ENCODE measurements at places on chromosomes 13 and 19.
A peak's percentile ranks its signal among the peaks of the same experiment; 100 is the strongest.

DNA sequence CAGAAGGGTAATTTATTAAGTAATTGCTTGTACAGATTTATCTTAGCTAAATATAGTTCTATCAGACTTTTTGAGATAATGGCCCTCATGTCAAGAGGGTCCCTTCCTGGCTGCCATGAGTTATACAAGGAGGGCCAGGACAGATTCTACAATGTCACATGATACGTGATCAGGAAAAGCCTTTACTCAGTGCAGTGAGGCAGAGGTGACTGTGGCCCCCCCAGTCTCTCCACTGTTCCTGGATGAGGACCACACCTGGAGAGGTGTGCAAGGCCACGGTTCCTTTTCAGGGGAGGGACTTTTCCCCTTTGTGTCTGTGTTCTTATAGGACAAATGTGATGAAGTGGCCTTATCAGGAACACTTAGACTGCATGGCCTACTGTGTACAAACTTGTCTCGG, 54.3 kb upstream of the LRCH1 start:
- DNase-seq: no peak

DNA sequence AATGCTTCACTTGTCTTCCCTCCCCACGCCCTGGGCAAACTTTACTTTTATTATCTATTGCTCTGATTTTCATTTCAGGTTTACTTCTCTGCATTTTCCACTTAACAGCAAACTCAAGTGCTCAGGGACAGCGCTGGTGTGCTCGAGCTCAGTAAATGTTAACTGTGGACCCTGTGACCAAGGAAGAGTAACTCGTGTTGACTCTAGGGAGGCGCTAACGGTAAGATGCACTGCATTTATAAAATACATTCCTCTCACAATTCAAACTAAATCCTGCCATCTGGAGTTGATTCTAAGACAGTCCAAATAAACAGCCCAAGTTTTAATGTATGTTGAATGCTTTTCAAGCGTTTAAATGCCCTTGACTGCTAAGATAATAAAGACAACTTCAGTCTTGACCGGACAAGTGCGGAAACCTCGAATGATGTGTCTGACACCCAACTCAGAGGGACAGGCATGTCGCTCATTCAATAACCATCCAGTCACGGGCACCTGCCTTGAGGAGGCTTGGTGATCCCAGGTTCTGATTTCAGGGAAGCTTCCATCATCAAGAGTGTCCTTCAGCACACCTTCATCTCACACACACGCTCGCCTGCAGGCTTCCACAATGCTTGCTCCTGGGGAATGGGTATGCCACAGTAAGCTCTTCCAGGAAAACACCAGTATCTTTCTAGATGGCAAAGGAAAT, 93.2 kb downstream of the STK24 start:
- DNase-seq: peak; percentile 65

- DNase-seq: no peak
These were observed 368.3 kb downstream of the IRS2 start for GRCh38 chr13:109418111-109418510.

DNA sequence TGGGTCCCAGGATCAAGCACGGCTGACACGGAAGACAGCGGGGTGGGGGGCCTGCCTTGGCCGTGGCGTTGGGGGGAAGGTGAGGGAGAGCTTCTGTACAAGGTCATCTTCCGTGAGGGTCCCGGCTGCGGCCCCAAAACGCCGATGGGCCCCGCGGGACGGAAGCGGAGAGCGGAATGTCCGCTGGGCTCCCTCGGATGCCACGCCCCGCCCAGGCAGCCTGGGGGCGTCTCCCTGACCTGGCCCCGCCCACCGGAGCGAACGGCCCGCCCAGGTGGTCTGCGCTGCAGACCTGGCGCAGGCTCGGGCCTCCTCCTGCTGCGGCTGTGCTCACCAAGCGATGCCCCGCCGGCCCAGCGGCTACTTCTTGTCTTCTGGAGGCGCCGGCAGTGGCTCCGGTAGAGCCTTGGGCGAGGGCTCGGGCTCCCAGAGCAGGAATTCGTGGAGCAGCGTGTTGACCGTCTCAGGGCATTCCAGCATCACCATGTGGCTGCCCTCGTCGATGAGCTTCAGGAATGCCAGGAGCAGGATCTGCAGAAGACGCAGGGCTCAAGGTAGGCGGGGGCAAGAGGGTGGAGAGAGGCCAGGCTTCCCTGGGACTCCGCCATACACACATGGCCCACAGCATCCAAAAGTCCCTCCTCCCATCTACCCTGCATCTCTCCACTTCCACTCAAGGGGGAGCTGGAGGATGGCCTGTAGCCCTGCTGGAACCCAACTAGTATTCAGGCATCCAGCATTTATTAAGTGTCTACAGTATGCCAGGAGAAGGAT, 10.7 kb downstream of the ABHD8 start:
- DNase-seq: peak; percentile 82

- DNase-seq: no peak
These were observed 40.2 kb upstream of the C13orf46 start for GRCh38 chr13:114013952-114014629.

DNA sequence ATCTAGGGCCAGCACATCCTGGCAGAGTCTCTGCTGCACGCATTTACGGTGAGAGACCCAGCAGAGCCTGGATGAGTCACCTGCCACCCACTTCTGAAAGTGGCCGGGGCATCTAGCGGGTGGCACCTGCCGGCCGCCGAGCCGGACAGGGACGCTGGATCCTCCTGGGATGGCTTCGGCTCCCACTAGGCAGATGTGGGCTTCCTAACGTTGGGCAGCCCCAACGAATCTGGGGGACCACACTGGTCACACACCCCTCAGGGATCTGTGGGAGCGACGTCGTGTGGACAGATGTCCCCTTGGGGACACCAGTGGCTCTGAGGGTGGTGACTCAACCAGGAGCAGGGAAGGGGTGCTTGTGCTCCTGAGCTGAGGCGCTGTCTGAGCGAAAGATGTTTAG, 32.2 kb downstream of the TMEM255B start:
- DNase-seq: no peak

DNA sequence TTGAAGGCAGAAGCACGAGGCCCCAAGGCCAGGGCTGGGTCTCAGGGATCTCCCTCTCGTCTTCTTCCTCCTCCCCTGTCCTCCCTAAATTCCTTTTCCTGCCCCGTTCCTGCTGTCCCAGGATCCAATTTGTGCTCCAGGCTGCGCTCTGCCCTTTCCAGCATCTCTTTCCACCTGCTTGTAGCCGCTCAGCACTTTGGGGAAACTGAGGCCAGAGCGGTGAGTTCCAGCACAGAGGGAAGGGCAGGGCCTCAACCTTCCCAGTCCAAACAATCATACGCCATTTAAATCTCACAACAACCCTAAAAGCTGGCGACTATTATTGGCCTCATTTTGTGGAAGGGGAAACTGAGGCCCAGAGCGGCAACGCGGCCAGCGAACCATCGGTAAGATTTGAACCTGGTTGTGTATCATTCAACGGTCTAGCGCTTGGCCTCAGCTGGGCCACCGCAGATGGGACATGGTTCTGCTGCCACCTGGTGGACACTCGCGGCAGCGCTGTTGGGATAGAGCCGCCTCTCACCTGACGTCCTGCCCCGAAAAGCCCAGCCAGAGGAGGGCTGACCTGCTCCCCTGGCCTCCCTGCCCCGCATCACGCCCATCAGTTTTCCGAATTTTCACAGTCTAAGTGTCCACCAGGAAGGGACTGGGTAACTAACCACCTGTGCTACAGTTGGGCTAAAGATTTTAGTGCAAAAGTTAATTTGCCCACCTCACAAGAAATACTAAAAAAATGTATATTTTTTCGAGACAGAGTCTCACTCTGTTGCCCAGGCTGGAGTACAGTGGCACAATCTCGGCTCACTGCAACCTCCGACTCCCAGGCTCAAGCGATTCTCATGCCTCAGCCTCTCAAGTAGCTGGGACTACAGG, 4.2 kb upstream of the RPL18A start:
- peak; percentile 87 for DNase-seq

GRCh38 chr13:97148894-97149293, 73.2 kb upstream of the MBNL2 start:
- no peak for DNase-seq

DNA sequence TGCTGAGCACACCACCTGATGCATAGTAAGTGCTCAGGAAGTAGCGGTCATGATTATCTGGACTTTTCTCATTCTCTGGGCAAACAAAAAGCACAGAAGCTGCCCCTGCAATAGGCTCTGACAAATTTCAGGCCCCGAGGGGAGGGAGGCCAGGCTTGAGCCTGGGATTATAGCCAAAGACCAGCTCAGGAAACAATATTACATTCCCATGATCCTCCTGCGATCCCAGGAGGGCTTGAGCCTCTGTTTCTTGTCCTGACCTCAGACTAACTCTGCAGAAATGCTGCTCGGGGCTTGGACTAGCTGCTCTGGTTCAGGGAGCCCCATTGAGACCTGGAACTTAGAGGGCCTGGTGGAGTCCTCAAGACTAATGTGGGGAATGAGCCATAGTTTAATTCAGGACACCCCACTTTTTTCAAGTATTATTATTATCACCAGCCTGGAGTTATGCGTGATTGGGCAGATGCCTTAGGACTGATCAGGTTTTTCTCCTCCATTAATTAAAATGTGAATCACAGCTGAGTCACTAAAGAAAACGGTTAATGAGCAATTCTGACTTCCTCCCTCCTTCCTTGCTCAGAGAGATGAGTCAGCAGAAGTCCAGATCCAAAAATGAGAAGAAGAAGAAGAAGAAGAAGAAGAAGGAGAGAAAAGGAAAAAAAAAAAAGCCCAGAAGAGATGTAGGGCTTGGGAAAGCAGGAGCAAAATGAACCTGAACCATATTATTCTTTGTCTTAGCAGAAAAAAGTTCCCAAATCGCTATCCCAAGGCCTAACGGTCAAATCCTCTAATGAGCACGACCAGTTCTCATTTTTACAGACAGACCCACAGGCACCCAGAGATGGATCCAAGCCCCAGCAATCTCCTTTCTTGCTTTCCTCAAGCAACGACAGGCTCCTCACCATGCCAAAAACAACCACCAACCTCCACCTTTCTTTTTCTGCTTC, 107.2 kb downstream of the CACNA1A start:
- DNase-seq: no peak

GRCh38 chr19:41993612-41994483, at the start of gene ATP1A3:
TSS of gene ATP1A3 (minus strand) at chr19:41994230. CDS start at chr19:41994076, 154 bp downstream.
- DNase-seq: no peak

- no peak for DNase-seq
These were observed 10.7 kb upstream of the CEACAM3 start for GRCh38 chr19:41785653-41786052.

GRCh38 chr19:4115050-4115817, 8.7 kb downstream of the MAP2K2 start:
- no peak for DNase-seq

DNA sequence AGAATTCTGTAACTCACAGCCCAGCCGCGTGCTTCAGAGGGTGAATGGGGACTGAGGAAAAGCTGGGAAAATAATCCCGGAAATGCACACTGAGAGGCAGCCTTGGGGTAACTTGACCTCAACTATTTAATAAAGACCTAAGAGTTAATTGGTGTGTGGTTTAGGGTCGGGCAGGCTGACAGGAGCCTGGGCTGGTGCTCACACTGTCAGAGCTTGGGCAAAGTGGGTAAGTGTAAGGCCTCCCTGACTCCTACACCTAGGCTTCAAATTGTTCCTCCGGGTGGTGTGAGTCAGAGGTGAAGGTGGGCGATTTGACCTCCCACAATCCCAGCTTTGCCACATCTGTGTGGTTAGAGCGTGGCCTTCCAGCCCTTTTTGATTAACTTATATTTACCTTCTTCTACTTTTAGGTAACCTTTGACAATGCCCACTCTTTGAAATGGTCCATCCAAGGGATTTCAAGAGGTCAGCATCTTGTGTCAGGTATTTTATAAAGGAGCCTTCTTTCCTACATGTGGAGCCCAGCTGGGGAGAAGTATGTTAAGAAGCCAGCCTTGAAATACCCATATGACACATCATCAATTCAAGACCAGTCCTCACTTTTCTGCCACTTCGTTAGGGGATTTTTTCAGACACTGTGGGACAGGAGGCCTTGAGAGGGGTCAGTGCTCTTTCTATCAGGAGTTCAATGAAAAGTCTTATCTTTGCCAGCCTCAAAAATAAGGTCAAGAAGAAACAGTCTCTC, 114.2 kb downstream of the NUFIP1 start:
- DNase-seq: no peak

DNA sequence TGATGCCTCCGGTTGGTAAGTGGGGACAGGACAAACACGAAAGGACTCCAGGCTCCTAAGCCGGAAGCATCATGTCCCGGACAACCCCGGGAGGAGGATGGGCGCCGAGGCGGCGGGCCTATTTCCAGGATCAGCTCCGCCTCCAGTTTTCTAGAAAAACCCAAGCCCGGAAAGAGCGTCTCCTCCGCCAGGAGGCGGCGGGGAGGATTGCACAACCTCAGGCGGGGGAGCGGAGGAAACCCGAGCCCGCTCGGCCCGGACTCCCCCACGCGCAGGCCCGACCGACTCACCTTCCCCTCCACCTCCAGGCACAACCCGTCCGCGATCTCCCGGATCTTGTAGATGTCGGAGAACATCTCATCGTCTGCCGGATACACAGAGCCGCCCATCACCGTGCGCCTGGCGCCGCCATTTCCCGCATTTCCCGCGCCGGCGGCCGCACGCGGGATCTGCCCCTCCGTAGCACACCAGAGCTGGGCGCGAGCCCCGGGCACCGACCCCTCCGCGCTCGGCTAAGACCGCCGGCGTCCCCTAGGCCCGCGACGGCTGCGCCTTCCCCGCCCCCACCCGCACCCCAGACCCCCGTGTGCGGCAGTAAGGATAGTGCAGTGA, 455 bp downstream of the TPT1 start:
- DNase-seq: peak; percentile 89

DNA sequence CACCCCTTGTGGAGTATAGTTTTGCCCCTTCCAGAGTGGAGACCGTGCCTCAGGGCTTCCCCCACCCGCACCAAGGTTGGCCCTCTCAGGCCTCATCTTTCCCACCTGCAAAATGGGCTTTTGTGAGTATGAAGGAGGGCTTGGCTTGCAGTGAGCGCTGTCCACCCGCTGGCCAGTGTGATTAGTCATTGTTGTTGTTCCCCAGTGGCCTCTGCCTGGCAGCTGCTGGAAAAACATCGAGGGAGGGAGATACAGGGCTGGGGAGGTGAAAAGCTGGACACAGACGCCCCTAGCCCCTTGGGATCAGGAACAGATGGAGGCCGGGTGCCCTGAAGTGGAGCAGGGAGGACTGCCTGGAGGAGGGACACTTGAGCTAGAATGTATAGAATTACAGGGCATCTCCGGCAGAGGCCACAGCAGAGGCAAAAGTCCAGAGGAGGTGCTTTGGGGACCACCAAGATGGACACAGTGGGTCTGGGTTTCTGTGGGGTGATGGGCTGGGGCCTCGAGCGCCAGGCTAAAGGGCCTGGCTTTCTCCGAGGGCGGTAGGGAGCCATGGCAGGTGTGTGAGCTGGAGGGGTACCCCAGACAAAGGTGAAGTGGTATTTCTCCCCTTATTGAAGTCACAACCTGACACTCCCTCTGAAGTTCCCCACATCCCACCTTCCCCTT, 3.9 kb upstream of the IL12RB1 start:
- DNase-seq: no peak

DNA sequence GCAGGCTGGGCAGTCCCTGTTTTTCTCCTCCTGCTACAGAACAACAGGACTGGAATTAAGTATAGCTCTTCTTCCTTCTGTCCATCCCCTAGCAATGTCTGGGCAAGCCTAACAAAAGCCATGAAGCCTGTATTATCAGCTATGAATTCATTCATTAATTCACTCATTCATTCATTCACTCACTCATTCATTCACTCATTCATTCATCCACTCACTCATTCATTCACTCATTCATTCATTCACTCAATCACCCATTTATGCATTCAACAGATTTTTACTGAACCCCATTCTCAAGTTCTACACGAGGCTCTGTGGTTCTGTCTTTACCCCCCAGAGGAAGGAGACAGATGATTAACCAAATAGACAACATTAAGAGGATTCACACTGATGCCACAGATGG, 69.9 kb downstream of the CACNA1A start:
- DNase-seq: no peak

Measured in left forelimb (tissue), 1 donor.